ENCODE measurements at places on chromosomes 11 and 22.

GRCh38 chr11:22830082-22830414, 447 bp upstream of the SVIP start:
- DNase-seq: no peak

GRCh38 chr11:98729118-98729517, 291.6 kb upstream of the CNTN5 start:
- DNase-seq: no peak

GRCh38 chr11:27649800-27650199, 50.5 kb downstream of the BDNF start:
- DNase-seq: no peak

- no peak for DNase-seq
Observed at GRCh38 chr11:127238321-127238720, 237.8 kb upstream of the KIRREL3 start.

- DNase-seq: no peak
Observed at GRCh38 chr11:61553373-61554171, 27.3 kb downstream of the SYT7 start.

GRCh38 chr11:115784796-115785521, 280.7 kb upstream of the CADM1 start:
- no peak for DNase-seq

DNA sequence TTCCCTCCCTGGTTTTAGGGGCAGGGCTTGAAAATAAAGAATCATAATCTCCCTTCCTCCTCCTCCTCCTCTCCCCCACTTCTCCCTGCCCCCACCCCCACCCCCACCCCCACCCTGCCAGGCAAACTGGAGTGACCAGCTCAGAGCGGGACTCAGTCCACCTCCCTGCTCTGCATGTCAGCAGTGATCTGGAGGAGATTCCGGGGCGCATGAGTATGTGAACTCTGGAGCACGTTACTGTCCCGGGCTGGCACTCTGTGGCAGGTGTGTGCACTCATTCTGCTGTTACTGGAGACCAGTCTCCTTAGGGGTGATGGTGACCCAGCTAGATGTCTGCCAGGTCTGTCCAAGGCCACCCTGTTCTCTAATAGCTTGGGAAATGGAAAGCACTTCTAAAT, 33.9 kb downstream of the MARK2 start:
- DNase-seq: no peak

DNA sequence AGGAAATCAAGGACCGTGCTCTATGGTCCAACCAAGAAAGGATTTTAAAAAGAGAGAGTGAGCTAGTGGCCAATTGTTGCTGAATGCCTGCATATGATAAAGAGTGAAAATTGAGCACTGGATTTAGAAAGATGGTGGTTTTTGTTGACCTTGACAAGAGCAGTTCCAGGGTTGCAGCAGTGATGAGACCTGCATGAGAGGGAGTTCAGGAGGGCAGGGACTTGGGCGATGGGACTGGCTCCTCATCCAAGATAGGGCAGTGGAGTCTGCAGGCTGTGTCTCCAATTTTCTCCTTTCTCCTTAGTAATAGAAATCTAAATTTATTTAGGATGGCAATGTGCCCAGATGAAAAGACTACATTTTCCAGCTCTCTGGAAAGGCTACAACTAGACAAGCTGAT, 94.0 kb upstream of the B3GAT1 start:
- no peak for DNase-seq

DNA sequence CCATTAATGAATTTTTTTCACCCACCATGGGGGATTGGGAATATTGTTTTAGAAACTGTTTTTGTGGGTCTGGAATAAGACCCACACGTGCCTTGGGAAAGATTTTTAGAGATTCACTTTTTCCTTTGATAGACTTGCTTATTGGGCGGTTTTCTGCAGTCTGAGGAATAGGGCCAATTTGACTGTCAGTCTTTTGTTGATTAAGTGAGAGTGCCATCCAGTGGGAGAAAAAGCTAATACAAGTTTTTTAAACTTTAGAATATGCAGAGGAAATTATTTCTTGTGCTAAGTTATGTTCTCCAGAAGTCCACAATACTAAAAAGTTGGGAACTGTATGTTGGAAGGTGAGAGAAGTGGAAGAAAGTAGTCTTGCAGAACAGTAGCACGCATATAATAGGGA, 56.1 kb downstream of the PRMT3 start:
- no peak for DNase-seq

DNA sequence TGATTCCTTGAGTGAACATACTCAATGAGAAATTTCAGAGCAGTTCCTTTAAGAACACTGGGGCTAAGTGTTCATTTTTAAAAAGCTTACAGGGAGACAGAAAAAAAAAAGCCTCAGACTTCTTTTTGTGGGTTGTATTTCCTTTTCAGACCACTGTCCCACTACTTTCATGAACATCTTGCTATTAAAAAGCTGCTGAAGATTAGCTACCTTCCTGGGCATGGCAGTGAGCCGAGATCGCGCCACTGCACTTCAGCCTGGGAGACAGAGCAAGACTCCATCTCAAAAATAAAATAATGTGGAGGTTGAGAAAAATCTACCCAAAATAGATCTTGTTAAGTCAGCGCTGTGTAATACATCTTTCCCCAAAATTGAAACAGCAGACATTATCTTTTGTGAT, 10.8 kb downstream of the TRAF6 start:
- no peak for DNase-seq

DNA sequence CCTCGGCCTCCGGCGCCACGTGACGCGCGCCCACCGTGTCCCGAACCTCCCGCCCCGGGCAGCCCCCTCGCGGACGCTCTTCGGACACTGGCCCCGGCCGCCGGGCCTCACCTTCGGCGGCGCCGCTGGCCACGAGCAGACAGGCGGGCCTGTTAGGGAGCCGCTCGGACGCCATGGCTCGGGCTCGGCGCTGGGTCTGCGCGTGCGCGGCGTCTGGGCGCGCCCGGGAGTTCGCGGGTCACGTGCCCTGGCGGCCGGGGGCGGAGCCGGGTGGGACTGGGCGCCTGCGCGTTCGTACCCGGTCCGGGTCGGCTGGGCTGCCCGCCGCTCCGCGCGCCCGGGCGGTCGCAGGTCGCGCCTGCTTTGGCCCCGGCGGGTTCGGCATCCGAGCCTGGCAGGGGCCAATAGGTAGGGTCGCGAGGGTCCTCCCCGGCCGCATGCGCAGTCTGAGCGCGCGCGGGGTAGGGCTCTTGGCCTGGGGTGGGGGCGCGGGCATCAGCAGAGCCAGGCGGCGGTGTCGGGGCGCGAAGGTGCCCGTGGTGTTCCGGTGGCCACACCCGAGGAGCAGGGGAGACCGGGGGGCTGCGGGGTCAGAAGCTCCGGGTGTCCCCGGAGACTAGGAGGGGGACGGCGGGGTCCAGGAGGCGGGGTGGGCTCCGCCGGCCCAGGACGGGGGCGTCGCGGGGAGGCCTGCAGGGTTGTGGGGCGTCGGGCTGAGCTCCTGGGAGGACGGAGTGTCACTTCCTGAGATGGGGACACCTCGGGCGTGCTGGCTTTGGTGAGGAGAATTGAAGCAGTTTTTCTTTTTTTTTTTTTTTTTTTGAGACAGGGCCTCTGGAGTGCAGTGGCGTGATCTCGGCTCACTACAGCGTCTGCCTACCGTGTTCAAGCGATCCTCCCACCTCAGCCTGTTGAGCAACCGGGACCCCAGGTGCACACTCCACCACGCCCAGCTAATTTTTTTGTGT, at the start of gene GATD1:
Gene GATD1, minus strand, starts transcription at position 200 of the 968 bp plus-strand sequence. Its CDS starts 25 bp downstream, at position 175.
- peak; percentile 95 for DNase-seq

- no peak for DNase-seq
Observed at GRCh38 chr11:102620818-102621561, 4.1 kb downstream of the MMP20 start.

DNA sequence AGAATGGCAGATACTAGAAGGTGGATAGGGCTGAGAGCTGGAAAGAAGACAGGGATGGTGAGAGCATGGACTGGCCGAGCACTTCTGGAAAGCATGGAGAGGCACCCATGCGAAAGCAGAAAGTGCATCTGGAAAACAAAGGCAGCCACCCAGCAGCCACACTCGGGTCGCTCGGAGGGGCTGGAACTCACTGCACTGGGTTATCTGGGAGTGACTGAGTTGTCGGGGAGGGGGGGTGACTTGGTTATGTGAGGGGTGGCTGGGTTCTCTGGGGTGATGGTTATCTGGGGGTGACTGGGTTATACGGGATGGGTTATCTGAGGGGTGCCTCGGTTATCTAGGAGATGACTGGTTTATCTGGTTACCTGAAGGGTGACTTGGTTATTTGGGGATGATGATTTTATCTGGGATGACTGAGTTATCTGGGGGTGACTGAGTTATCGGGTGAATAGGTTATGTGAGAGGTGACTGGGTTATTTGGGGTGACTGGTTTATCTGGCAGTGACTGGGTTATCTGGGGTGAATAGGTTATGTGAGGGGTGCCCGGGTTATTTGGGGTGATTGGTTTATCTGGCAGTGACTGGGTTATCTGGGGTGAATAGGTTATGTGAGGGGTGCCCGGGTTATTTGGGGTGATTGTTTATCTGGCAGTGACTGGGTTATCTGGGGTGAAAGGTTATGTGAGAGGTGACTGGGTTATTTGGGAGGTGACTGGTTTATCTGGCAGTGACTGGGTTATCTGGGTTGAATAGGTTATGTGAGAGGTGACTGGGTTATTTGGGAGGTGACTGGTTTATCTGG, 2.6 kb upstream of the PANX2 start:
- no peak for DNase-seq

- DNase-seq: no peak
Observed at GRCh38 chr22:38788021-38788816, 5.7 kb downstream of the DNAL4 start.

DNA sequence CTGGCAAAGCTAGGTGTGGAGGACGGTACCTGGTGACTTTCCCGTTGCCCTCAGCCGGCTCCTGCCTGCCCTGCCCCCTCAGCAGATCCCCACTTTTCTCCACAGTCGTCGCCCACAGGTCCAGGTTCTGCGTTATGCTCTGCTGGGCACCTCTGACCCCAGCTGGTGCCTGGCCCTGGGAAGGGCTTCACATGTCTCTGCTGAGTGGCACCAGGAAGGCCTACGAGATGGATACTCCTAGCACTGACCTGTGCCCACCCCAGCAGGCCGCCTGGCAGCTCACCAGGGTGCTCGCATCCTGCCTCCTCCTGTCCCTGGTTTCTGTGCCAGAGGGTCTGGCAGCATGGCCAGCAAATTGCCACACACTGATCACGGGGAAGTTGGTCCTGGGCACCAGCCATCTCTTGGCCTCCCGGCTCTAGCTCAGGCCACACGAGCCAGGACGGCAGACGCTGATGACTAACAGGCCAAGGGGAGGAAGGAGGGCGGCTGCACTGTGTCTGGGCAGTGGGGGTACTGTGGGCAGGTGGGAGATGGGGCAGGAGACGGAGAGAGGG, 13.8 kb downstream of the CARS1 start:
- DNase-seq: no peak

DNA sequence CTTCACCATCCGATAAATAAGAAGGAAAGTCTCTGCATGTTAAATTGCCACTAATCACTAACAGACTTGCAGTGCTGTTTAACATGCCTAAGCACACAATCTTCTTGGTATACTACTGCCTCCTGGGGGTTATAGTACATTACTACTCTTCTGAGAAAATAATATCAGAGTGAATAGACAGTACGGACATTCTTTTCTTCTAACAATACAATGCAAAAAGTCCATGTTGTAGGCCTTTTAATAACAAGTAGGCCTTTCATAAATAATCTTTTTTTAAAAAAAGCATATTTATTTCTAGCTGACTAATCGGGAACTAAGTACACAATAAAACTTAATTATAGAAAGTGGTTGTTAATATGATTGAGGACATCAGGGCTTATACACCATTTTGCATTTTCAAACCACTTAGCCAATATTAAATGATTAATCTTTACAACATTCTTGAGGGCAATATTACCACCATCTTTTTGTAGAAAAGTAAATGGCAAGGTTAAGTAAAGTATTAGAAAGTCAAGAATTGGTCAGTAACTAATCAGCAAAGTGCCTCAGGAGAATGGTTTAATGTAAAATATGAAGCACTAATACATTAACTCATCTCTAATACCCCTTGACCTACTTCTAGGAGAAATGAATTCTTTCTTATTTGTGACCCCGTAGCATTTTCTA, 84.7 kb downstream of the TTC28 start:
- DNase-seq: no peak

DNA sequence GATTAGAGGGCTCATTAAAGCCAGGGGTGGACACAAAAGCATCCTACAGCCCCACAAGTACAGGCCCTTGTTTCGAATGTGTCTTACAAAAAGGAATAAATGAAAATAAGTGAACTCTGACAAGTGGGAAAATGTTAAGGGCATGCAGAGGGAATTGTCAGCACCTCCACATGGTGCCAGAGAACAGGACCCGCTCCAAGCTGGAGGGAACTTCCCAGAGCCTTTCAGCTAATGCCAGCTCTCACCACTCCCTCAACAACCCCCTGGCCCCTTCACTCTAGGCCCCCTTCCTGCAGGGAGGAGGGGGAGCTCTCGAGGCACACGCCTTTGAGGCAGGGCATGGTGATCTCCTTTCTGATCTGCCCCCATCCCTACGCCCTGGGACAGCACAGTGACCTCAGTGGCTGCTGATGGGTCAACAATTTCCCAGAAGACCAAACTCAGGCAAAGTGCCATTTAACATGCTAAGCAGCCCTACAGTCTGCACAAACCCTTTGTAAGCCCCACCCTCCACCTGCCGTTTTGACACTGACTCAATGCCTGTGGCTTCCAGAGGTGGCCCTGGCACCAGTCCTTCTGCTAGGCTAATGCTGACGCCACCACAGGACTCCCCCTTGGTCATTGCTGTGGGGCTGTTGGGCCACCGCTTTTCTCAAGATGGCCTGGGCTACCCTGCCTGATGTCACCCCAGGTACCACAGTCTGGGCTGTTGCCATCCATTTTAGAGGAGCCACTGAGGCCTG, 12.5 kb upstream of the CHST1 start:
- no peak for DNase-seq

DNA sequence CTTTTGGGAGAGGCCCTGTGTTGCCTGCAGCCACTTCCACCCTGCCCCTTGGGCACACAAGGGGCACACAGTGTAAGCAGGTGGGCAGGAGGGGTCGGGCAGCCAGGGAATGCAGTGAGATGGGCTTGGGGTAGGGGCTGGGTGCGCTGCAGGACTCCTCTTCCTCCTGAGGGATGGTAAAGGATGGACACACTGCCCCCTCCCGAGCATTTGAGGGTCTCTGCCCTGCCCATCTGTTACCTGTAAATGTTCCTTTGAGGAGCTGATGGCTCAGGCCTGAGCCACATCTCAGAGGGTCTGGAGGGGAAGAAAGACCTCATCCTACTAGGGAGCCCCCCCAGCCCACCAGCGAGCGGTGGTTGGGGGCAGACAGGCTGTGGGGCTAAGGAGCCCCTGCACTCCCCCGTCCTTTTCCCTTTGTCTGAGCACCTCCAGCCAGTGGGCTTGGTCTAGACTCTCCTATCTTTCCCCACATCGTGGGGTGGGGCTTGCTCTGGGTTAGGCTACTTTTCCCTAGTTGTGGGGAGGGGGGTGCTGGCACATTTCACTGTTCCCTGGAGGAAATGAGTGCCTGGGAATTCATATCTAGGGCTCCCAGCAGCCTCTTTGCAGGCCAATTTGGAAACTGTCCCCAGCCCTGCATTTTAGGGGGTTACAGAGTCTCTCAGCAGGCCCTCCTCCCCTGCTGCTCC, 1.7 kb upstream of the TSSC4 start:
- DNase-seq: no peak

Data from activated CD8-positive, alpha-beta memory T cell treated with anti-CD3 and anti-CD28 coated beads, Interleukin-2, amount 10 ng/mL, durations not matched to agents 7 days and 5 days (primary cell).